D341Med (cell line): ENCODE measurements at places on chromosomes 12 and 14.

GRCh38 chr12:79327465-79327864 is 363.3 kb downstream of the PAWR start:
- no peak for DNase-seq

- DNase-seq = no peak
Measured at GRCh38 chr14:75497701-75498100, 24.6 kb upstream of the BATF start.

DNA sequence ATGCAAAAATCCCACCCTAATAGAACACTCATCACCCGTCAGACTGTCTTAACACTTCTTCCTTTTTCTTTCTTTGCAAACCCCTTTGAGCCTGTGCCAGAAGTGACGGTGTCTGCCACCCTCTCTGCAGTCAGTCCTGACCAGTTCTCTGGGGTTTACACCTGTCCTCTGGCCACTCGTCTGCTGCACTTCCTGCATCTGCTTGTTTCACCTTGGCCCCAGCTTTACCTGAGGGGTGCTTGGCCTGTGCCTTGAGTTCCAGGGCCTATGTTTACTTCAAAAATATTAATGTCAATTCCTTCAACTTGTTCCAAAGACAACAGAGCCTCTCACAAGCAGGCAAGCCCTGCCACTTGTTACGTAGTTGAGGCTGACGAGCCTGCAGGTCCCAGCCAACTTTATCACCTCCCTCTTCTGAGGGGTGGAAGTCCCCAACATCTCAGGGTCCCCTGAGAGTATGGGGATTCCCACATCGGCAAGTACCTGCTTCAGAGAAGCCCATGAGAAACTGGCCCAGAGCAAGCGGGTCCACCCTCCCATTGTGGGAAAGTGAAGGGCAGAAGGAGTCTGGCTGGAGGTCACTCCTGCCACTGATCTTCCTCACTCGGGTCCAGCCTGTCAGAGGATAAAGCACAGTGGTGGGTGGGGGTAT is 205.4 kb downstream of the DAD1 start:
- no peak for DNase-seq

- no peak for DNase-seq
Measured at GRCh38 chr14:101757064-101757838, 4.3 kb upstream of the PPP2R5C start.

- no peak for DNase-seq
Measured at GRCh38 chr12:126396536-126396935, 1331.3 kb downstream of the AACS start.

DNA sequence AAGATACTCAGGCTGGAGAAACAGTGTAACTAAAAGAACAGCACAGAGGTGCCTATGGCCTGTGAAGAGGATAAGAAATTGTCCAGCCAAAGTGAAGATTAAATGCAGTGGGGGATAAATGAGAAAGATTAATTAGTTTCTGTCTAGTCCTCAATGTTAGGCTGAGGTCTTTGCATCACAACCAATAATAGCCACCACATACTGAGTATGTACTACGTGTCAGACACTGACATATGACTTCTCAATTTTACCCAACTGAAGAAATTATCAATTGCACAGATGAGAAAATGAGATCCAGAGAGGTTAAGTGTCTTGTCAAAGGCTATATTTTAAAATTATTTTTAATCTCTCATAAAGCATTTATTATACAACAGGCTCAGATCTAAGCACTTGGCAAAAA is 285.9 kb downstream of the PDZRN4 start:
- DNase-seq = no peak

GRCh38 chr12:127703026-127703425 is 563.9 kb upstream of the TMEM132C start:
- DNase-seq = no peak

DNA sequence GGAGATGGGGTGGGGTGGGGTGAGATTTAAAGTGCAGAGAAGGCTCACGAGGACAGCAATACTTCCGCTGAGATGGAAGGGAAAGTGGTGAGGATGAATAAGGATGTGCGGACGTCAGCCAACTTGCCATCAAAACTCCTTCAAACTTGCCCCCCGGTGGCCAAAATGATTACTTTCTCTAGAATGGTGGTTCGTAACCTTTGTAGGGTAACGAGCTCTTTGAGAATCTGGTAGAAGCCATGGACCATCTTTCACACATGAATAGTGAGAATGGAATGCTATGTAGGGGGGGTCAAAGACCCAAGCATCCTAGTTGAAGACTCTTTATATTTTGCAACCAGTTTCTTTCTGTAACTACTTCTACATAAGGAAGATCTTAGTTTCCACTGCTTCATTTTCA is 245.9 kb upstream of the DDHD1 start:
- no peak for DNase-seq
